Activated CD4-positive, alpha-beta memory T cell treated with anti-CD3 and anti-CD28 coated beads, Interleukin-2, amount 10 ng/mL, durations not matched to agents 7 days and 5 days (primary cell): ENCODE measurements at places on chromosomes 6 and 20.

- no peak for DNase-seq
Measured at GRCh38 chr6:46876126-46876525, 45.6 kb downstream of the ADGRF5 start.

DNA sequence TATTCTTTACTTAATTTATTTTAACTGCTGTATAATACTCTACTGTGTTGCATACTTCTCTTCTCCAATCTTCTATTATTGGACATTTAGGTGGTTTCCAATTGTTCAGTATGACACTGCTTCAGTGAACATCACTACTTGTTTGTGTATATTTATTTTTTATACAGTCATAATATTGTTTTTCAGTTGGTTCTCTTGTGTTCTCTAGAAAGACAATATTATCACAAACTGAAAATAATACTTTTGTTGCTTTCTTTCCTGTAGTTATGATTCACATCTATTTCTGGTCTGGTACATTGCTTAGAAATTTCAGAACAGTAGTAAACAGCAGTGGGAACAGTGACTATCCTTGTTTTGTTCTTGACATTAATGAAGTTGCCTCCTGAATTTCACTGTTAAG is 62.8 kb upstream of the GTSF1L start:
- DNase-seq: no peak

- DNase-seq: no peak
Measured at GRCh38 chr6:83371423-83371822, 59.4 kb downstream of the ME1 start.

GRCh38 chr20:59662856-59663512 is 58.6 kb downstream of the PHACTR3 start:
- DNase-seq: no peak

DNA sequence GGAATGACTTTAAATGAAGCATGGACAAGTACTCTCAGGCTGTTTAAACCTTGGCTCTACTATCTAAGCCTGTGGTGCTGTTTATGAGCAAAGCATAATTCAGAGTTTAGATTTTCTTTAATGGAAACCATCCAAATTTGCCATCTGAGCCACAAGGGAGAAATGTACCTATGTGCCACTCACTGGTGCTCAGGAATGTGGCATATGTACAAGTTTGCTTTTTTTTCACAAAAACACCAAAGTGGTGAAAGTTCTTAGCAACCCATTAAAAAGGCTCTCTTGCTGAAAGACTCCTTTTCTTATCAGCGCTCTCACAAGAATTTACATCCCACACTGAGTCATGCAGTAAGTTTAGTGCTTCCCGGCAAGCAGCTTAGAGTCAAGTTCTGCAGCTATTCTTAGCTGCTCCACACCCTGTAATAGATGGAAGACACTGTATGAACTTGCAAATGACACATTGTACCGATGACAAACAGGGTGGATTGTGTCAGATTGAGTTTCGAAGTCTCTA is 57.3 kb upstream of the MLIP start:
- DNase-seq: no peak

DNA sequence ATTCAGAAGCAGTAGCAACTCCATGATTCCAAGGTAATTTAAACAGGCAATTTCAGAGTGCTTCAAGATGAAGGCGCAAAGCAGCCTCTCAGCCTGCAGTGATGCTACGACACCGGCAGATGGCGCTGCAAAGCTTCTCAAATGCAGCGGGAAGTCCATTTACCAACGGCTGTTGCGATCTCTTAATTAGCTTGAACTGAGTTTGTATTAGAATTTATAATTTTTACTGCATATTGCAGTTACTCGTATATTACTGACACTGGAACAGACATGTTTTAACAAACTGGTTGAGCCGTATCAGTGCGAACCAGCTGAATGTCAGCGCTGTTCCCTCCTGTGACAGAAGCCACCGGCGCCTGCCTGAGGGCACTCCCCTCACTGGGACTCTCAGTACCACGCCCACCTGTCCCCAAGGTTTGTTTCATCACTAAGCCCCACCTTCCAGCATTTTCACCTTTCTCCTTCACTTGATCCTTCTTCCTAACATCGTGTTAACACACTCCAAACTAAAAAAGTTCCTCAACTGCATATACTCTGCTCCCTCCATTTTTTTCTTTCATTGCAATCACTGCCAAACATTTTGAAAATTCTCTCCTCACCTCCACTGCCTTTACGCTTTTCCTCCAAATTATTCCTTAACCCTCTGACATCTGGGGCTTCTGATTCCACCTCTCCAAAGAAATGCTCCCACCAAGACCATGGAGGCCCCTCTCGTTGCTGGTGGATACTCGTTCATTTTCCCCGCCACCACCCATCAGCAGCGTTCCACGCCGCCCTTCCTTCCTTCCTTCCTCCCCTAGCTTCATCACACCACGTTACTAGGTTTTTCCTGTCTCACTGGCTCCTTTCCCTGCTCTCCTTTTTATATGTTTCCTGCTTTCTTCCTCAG is 14.5 kb downstream of the GNL1 start:
- DNase-seq: peak; percentile 83
